ENCODE measurements at places on chromosomes 5 and 9.

DNA sequence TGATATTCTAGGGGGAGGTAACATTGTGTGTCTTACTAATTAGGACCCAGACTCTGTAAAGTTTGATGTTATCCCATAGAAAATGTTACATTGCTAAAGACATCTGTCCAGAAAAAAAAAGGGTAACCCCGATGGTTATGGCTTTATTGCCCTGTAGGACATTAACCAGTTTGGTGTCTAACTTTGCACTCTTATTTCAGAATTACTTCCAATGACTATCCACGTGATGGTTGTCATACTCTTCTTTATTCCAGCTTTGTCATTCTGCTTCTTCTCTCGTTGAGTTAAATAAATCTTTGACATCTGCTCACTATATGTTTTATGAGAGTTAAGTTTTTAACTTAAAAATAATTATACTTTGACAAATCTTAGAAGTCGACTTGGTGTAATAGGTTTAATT is 180.4 kb upstream of the ANKRD55 start:
- DNase-seq = no peak

DNA sequence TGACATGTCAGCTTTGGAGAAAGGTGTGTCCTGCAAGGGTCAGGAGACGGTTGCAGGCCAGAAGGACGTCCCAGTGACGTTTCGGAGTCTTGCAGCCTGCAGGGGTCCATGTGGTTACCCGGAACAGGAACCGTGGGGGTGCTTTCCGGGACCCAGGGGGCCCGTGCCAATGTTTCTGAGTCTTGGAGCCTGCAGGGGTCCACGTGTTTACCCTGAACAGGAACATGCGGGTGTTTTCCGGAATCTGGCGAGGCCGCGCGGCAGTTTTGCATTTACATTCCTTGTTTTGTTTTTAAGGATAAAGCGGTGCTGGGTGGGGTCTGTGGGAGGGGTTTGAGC is 30.6 kb downstream of the NKD2 start:
- no peak for DNase-seq

GRCh38 chr9:122217640-122218039 is 11.1 kb downstream of the LHX6 start:
- DNase-seq = no peak

DNA sequence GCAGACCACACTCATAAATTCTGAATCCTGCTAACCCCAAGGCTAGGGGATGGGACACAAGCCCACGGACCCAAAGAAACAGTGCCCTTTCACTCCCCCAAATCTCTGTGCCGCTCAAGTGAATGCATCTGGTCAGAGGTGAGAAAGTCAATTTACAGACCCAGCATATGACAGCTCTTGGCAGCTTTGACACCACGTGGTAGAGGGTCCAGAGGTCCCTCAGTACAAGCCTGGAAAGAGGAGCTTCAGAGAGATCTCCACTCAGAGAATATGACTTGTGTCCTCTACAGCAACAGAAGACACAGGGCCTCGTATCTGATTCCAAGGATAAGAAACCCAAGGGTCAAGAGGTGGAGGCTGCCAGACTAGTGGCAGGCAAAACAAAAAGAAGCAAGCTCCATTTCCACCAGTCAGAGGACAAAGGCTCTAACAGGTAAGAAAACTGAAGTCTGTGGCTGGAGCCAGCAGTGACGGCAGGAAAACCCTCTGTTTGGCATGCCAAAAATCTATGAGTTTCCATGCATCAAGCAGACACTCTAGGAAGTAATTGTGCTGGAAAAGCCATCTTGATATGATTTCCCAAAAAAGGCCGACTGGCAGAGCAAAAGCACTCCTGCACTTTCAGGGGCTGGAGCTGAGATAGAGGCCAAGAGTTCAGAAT is 138.7 kb downstream of the UGCG start:
- no peak for DNase-seq

- DNase-seq = no peak
Observed at GRCh38 chr9:124800306-124801259, 23.6 kb downstream of the OLFML2A start.

DNA sequence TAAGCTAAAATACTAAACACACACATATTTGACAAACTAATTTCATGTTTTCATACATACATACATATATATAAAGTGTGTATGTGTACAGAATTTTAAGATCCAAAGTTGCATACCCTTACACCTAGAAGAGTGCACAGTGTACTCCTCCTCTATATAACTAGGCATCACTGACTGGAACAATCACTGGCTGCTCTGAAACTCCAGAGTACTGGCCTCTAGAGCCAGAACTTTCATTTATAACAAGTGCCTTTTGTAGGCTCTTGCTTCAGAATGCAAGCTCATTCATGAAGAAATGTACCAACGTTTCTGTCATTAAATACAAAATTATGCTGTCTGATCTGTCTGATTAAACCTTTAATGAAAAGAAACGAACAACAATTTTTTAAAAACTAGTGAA is 4.0 kb downstream of the LEAP2 start:
- DNase-seq = no peak

GRCh38 chr5:169290895-169291294 is 10.0 kb downstream of the SLIT3 start:
- DNase-seq = no peak

DNA sequence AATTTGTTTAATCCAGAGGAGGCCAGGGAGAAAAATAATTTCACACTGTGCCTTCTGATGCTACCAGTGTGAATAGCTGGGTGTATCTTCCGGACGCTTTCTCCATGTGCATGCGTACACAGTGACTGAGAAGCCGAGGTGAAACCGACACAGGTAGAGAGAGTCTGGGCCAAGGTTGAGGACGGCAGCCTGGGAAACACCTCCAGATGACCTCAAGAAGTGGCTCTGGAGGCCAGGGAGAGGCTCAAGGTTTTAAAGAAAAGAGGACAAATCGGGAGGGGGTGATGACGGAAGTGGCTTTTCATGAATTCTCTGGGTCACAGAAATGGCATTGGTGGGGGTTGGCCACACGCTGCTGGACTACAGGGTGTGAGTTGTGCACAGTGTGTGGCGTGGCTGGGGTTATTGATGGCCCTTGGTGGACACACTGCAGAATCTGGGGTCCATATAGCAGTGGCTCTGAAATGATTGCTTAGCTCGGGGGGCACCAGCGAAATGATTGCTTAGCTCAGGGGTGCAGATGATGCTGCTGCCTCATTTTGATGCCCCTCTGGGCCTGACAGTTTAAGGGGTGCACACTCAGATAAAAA is 34.1 kb upstream of the LRRC14B start:
- DNase-seq = no peak

GRCh38 chr9:111566234-111566633 is 33.2 kb downstream of the PTGR1 start:
- DNase-seq = no peak

GRCh38 chr5:157650991-157651611 is 1.1 kb downstream of the SOX30 start:
- DNase-seq = no peak

DNA sequence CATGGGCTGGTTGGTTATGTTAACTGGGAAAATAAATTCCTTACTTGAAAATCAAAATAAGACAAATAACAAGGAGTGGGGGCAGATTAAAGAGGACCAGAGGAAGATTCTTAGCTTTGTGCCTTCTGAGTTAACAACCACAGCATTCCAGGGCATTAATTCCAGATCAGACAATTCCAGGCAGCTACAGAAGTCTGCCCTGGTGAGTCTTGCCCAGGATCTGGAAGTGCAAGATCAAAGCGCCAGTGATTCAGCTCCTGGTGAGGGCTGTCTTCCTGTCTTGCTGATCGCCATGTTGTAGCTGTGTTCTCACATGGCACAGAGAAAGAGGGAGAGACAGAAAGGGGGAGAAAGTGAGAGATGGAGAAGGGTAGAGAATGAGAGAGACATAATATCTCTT is 65.6 kb downstream of the ANXA2R start:
- DNase-seq = no peak
